ENCODE measurements at places on chromosomes 4 and X. TPM values are rescaled to one million over a fixed set of nuclear protein-coding genes. Genes with fewer than 3 reads are reported as not detected.

IL2RG gene
- not detected for total RNA-seq

RIPPLY1 gene
- total RNA-seq: not detected

DRD5 gene
- not detected for total RNA-seq

STOX2 gene
- total RNA-seq: 4.8 TPM

BEND2 gene
- total RNA-seq: not detected

GABRG1 gene
- not detected for total RNA-seq

GABRQ gene
- 0.41 TPM for total RNA-seq

OPN1MW gene
- total RNA-seq: not detected

AMTN gene
- total RNA-seq: not detected

PHEX gene
- total RNA-seq: 0.46 TPM

FAT4 gene
- total RNA-seq: 92.8 TPM

GLRA3 gene
- total RNA-seq: not detected

LRAT gene
- 0.64 TPM for total RNA-seq

MAGEA9B gene
- total RNA-seq: not detected

MMRN1 gene
- 304 TPM for total RNA-seq

VEGFC gene
- total RNA-seq: 0.92 TPM

PGAM4 gene
- total RNA-seq: not detected

LONRF3 gene
- total RNA-seq: 12.4 TPM

CPLX1 gene
- 0.46 TPM for total RNA-seq

MAP9 gene
- 9.2 TPM for total RNA-seq
